ENCODE measurements at places on chromosomes 7 and 10.

DNA sequence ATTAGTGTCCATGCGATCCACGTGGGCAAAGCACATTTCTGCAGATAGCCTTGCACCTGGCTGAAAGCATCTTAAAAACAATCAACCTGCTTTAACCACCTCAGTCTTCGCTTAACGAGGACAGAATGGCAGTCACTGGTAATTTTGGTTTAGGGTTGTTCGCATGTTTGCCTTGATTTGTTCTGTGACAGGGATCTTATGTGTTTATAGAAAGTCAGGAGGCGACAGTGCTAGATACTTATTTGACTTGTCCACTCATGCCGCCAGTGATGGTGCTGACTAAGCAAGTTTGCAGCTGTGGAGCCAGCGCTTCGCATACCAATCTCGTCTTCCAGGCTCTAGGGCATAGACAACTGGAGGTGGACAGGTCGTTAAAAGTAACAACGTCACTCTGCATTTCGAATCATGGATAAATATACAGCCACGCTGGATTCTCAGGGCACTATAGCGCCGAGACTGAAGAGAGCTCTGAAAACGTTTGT is 1.2 kb upstream of the TMEM243 start:
- no peak for DNase-seq

GRCh38 chr10:58625070-58625469 is 112.4 kb downstream of the BICC1 start:
- DNase-seq, result no peak

GRCh38 chr10:73552819-73553715 is 38.1 kb downstream of the USP54 start:
- no peak for DNase-seq

DNA sequence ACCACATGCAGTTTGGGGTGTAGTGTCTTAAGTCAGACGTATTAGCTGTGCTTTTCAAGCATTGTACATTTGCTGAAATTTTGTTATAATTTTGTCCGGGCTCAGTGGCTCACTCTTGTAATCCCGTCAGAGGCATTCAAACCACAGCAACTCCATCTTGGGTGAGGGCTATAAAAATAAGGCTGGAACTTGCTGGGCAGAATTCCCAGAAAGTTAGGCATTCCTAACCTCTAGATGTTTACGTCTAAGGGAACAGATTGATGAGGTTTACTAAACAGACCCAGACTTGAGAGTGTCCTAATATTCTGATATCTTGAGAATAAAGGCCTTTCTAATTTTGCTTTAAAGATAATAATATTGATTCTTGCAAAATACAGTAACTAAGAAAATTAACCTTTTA is 957.8 kb downstream of the NXPH1 start:
- DNase-seq, result no peak

DNA sequence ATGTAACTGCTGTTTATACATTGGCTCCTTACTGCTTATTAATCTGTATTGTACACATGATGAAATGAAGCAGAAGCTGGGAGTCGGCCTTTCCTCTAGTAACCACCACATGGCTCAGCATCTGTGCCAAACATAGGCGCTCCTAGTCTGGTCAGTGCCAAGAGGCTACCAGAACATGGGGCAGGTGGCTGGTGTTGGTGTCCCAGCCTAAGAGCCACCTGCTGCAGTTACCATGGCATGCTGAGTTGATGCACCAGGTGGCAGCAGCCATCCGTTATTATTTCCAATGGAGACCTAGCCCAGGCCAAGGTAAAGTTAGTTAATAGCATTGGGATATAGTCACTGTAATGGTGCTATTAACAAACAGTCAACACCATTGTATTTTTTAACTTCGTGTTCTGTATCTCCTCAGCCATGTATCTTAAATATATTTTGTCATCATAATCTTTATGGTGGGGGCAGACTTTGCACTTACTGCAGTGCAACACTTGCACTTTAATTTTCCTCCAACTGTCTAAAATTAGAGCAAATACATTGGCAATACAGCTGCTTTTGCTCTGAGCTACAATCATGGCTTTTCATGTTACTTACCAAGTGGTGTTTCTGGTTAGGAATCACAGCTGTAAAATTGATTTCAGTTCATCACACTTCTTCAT is 33.1 kb downstream of the HBP1 start:
- DNase-seq, result peak; percentile 39

DNA sequence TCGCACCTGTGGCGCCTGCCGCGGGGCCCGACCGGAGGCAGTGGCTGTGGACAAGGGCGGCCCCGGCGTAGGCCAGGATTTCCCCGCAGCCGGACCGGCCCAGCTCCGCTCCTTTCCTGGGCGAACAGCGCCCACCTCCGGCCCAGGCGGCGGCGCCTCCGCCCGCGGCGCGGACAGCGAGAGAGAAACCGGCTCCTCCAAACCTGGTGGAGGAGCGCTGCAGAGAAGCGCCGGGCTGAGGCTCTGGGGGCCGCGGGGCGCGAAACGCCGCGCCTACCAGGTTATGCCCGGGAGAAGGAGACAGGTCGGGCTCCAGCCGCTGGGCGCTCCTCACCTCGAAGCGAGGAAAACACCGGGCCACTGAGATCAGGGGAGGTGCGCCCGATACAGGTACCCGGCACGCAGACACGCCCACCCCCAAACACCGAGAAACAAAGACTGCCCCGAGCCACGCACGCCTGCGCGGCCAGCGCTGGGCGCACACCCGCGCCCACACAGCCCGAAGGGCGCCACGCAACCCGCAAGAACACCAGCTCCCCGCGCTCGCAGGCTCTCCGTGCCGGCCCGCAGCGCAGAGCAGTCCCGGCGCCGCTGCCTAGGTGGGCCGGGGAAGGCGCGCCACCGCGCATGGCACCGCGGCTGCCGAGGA is 3.3 kb downstream of the GRID1 start:
- no peak for DNase-seq

DNA sequence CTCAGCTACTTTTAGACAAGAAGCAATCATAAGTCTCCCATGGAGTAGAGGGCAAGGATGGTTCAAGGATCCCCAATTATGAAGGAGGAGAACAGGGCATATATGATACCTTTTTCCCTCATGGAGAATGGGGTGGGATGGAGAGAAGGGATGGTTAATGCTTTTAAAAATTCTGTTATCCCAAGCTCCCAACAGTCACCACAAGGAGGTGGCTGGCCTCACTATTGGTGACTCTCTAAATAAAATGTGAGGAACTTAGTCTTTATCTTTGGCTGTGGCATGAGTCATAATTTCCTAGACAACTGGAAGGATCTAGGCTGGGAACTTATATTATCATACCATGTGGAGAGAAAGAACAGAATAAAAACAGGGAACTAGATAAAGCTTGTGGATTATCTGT is 297.0 kb downstream of the PHTF2 start:
- no peak for DNase-seq

DNA sequence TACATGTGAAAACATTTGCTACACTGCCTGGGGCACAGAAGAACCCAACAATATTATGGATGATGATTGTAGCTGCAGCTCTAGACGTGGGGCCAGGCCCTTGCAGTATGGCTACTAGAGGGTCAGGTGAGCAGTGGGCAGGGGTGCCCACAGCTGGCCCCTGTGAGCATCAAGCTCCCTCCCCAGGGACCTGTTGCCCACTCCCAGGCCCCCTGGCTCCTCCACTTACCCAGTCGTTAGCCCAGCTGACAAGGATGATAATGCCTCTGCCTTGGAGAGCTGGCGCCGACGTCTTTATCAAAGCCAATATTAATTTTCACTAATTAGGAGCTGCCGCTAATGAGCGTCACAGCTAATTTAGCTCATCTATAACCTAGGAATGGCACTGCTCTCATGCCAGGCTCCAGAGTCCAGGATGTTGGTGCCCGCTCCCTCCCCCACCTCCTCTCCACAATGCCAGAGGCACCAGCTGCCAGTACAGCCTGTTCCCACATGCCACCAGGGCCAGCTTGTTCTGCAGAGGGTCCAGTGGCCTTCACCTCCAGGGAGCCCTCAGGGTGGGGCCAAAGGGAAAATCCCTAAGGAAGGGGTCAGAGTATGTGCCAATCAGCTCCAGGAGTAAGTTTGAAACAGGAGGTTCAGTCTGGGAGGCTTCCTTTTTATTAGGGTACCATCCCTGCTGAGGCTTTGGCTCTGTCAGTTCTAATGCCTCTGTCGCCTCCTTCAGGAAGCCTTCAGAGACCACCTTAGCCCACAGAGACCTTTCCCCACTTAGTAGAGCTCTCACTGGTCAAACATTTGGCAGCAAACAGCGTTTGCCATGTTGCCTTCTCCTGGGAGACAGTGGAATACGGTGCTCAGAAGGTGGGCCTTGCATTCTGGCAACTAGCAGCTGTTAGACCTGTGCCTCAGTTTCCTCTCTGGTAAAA is 77.2 kb downstream of the CDH23 start:
- DNase-seq, result no peak

DNA sequence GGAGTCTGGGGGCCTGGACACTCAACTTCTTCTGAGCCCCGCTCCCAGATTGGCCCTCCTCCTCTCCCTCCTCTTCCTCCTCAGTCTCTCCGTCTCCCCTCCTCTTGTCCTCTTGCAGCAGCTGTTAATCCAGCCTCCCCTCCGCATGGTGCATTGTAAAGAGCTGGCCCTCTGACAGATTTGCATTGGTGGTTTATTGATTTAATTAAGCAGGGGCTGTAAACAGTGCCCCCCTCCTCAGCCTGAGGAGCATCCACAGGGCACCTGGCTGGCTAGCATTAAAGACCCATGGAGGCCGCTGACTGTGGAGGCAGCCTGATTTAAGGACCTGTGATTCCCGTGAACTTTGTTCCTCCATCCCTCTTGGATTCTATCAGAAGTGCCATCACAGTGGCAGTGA is 28.9 kb upstream of the PCBD1 start:
- DNase-seq, result no peak

DNA sequence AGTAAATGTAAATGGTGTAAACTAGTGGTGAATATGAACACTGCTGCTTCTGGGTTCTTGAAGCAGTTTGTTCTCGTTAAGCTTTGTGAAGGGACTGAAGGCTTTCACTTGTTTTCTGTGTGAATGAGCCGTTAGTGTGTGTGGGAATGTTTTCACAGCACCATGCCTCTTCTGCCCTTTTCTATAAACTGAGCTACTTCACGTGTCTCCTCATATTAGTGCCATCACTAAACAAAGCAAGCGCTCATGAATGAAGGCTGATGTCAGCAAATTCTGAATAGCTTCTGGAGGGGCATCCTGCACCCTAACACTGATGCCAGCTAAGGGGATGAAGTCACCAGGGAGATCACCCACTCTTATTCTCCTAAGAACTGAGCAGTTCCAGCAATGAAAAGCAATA is 205.6 kb upstream of the ETV1 start:
- no peak for DNase-seq

DNA sequence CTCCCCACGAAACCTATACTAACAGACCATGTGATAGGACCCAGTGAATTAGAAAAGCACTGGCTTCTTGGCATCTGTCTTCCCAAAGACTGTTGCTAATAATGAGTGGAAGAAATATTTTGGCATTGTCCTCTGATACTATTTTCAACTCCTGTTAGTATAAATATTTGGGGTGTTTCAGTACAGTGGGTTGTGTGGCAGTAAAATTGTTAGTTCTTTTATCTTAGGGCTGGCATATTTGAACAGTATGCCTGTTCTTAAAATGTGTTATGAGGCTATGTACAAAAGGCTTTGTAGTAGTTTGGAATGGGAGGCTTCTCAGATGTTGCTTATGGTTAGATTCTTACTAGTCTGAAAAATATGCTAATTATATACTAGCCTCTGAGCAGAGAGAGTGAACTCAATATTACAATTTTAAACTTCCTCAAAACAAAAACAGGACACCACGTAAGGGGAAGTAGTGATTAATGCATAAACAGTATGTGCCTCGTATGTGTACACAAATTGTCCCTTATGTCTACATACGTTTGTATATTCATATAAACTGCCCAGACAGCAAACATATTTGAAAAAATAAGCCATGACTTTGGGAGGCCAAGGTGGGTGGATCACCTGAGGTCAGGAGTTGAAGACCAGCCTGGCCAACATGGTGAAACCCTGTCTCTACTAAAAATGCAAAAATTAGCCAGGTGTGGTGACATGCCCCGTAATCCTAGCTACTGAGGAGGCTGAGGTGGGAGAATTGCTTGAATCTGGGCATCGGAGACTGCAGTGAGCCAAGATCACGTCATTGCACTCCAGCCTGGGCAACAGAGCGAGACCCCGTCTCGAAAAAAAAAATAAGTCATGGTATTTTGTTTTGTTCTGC is 115.4 kb downstream of the ARID5B start:
- no peak for DNase-seq

GRCh38 chr10:76031769-76032699 is 600.6 kb downstream of the LRMDA start:
- DNase-seq, result no peak

- no peak for DNase-seq
Observed at GRCh38 chr7:72222136-72222535, 190.0 kb downstream of the CALN1 start.

- no peak for DNase-seq
Observed at GRCh38 chr7:48384180-48384752, 213.0 kb downstream of the ABCA13 start.

GRCh38 chr7:15577600-15577999 is 15.8 kb upstream of the AGMO start:
- DNase-seq, result no peak

- DNase-seq, result no peak
Observed at GRCh38 chr7:112853422-112853821, 63.2 kb upstream of the TMEM168 start.

DNA sequence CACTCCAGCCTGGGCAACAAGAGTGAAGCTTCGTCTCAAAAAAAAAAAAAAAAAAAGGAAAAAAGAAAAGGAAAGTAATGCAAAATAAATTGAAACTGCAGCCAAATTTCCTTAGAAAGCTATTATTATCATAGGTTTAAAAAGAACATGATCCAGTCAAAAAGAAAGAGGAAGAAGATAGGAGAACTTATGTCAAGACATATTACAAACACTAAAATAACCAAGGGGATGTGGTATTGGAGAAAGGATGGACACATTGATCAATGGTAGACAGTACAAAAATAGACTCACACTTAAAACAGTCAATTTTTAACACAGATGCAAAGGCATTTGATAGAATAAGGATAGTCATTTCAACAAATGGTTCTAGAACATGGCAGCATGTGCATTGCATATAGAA is 27.3 kb upstream of the PFKP start:
- no peak for DNase-seq

GRCh38 chr7:108511939-108512338 is 14.0 kb downstream of the PNPLA8 start:
- DNase-seq, result no peak

DNA sequence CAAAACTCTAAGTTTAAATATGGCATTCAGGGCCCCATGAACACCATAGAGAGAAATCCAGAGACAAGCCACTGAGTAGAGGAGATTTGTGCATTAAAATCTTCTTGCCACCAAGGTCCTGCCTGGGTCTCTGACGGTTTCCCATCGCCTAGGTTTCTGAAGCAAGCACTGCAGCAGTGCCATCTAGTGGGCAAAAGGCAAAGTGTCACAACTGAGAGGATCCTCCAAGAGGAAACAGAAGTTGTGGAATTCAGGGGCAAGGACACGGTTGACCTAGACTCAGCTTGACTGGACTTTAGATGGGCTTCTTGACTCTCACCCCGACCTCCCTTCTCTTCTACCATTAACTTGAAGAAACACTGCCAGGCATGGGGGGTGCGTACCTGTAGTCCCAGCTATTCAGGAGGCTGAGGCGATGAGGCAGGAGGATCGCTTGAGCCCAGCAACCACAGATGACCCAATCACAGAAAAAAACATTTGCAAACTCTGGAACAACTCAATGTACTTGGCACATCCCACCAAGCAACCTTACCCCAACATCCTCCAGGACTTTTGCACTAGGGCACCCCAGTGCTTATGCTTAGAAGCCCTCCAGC is 604.1 kb downstream of the GALNT17 start:
- peak; percentile 35 for DNase-seq

- peak; percentile 54 for DNase-seq
Observed at GRCh38 chr10:31808258-31809218, 120.1 kb downstream of the ARHGAP12 start.

GRCh38 chr10:17188644-17189172 is 12.8 kb downstream of the TRDMT1 start:
- no peak for DNase-seq

GRCh38 chr7:106111655-106112117 is 426 bp downstream of the SYPL1 start:
- DNase-seq, result peak; percentile 72
